ENCODE measurements at places on chromosomes 5 and 9.
A peak's percentile ranks its signal among the peaks of the same experiment; 100 is the strongest.

DNA sequence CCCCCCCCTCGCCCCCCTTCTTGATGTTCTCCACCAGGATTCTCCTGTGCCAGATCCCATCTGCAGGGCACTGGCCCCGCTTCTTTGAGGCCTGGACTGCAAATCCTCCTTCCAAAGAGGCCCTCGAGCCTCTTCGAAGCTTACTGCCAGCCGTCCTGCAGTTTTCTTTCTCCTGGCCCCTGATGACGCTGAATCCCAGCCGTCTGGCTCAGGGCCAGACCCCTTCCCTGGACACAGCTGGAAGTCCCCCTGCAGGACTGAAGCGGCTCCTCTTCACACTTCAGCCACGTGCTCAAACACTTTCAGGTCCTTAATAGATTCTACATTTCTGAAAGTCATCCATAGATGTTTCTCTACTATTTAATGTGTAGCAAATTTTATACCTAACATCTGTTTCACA, 121.5 kb downstream of the EHMT1 start:
- no peak for DNase-seq

GRCh38 chr5:84032324-84032723, 311.7 kb upstream of the HAPLN1 start:
- DNase-seq: no peak

DNA sequence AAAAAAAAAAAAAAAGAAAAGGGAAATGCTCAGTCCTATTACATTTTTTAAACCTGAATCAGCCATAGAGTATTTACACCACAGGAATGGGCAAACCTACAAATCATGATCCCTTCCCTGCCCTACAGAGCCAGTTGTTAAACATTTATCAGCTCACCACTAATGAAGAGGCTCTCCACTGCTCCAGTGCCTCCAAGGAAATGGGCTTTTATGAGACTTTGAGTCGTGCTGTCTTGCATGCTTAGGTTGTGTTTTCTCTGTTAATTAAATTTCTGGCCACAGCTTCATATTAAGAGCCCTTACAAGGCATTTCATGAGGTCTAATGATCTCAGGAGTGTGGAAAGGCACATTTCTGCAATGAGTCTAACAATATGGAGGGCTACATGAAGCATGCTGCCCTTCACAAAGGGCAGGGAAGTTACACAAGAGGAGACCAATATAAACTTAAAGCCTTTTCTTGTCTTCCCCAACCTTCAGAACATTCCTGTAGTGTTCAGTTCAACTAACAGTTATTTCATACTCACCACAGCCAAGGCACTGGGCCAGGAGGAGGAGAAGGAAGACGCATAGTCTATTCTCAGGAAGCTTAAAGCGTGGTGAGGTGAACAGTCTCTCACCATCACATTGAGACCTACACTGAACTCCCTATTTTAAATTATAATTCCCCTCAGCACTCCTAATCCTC, 140.1 kb upstream of the ABCA1 start:
- DNase-seq: no peak

GRCh38 chr5:54676481-54677340, 159.2 kb downstream of the SNX18 start:
- no peak for DNase-seq

DNA sequence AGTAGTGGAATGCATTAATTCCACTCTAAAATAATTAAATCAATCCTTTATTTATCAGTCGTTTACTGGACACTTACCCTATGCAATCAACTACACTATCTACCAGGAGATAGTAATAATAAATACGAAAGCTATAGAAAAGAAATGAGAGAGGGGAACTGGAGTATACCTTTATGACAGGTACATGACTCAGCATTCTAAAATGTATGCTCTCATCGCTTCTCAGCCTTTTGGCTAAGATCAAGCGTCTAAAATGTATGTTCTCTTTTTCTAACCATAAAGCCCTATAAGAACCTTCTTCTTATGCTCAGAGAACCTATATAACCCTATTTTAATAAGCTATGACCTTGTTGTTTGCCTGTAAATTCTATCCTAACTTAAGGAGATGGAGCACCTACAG, 753.9 kb upstream of the DMAC1 start:
- no peak for DNase-seq

- no peak for DNase-seq
Observed at GRCh38 chr9:136312436-136312835, 8.5 kb upstream of the CCDC187 start.

- DNase-seq: no peak
Observed at GRCh38 chr5:32096891-32097595, 77.1 kb downstream of the GOLPH3 start.

- peak; percentile 66 for DNase-seq
Observed at GRCh38 chr9:114120192-114121014, 21.3 kb upstream of the KIF12 start.

GRCh38 chr9:36721846-36722588, 149.3 kb downstream of the MELK start:
- DNase-seq: peak; percentile 15

GRCh38 chr5:77483682-77484081, 8.4 kb downstream of the WDR41 start:
- no peak for DNase-seq

DNA sequence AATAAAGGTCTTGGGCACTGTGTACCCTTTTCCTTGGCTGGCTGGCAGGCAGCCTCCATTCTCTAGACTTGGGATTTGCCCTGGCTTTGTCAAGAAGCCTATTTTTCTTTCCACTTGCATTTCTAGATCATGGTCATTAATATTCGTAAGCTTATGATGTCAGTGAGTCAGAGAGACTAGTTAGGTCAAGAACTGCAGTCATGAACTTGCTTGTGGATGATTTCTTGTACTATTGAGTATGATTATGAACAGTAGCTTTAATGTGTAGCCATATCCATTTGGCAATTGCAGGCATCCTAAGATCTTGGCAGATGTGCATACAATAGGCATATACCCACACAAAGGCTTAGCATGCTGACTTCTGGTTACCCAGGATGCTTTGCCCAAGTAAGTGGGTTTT, 186.8 kb upstream of the CLINT1 start:
- DNase-seq: no peak

- DNase-seq: peak; percentile 82
Observed at GRCh38 chr5:111158105-111158744, 66.0 kb upstream of the CAMK4 start.

GRCh38 chr5:55071413-55071812, 31.0 kb upstream of the GZMA start:
- no peak for DNase-seq

- DNase-seq: peak; percentile 77
Observed at GRCh38 chr5:154189819-154190594, 526 bp upstream of the GALNT10 start.

DNA sequence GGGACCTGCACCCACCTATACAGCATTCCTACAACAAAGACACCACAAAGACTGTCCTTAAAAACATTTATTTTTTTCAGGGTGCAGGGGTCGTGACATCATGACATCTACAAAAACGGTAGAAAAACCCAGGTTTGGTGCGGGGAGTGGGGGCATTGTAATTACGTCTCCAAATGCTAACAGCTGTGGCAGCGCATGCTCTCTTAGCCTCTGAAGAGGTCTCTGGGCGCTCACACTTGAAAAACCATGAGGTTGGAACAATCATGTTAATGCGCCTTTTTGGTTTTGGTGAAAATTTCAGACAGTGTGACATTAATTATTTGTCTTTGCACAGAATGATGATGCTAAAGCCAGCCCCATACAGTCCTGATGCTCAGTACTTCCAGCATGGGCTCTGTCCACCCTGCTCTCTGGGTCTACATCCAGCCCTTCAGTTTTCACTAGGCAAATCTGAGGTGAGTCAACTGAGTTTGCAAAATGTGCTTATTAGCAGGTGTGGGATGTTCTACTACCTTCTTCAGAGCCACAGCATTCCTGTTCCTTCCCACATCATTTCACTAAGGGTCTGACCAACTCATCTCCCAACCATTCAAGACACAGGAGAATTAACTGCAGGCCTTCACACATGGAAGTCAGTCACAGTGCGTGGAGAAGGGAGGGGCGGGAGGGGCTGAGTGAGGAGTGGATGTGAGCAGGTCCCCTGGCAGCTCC, 14.1 kb downstream of the ALDH1B1 start:
- no peak for DNase-seq

GRCh38 chr9:111158363-111158762, 120.1 kb upstream of the LPAR1 start:
- no peak for DNase-seq

GRCh38 chr5:123771715-123772114, 259.7 kb downstream of the CSNK1G3 start:
- no peak for DNase-seq

- DNase-seq: no peak
Observed at GRCh38 chr9:133945314-133945975, 46.7 kb downstream of the VAV2 start.

- DNase-seq: no peak
Observed at GRCh38 chr9:68725070-68725469, 20.0 kb downstream of the PIP5K1B start.

DNA sequence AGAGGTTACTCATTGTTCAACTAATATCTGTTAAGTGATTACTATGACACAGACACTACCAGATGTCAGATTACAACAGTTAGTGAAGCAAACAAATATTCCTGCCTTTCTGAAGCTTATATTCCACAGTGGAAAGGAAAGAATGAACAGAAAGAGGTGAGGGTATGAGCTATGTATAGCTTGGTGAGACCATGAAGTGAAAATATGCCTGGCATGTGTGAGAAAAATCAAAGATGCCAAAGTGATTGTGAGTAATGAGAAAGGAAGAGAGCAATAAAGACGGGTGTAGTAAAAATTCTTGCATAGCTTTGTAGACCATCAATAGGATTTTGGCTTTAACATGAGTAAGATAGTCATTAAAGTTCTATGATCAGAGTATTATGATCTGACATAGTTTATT, 734.5 kb upstream of the NUDT12 start:
- no peak for DNase-seq

GRCh38 chr5:94432499-94432898, 185.9 kb downstream of the KIAA0825 start:
- no peak for DNase-seq

GRCh38 chr9:107348836-107349235, 65.8 kb downstream of the RAD23B start:
- no peak for DNase-seq

DNA sequence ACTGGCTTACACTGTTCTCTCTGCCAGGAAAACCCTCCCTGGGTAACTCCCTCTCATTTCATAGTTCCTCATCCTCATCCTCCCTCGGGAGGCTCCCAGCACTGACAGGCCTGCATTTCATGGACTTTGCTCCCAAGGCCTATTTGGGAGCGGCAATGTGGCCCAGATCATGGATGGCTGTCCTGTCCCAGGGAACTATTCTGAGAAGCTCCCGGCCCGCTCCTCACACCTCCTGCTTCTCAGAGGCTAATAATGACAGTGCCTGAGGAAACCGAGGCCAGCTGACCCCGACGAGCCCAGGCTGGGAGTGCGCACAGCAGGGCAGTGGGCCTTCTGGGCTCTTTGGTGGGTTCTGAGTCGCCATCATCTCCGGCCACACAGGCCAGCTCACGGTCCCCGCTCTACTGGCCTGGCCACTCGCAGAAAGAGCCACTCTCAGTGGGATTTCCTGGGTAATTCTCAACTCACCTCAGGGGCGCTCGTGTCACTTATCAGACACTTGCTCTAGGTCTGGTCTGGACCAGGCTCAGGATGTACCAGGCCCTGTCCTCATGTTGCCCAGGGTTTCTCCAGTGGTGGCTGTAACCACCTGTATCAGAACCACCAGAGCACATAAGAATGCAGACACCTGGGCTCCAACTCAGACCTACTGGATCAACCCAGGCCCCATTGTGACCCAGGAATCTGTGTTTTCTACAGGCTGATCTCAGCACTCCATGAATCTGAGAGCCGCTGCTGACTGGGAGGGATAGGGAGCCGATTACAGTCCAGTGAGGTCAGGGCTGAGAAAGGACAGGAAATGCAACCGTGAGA, 2.0 kb upstream of the DOLPP1 start:
- peak; percentile 38 for DNase-seq

GRCh38 chr5:39584927-39585326, 160.1 kb upstream of the DAB2 start:
- DNase-seq: no peak
